ENCODE measurements at places on chromosomes 5 and 9.

- no peak for DNase-seq
Observed at GRCh38 chr9:95822583-95823431, 52.7 kb upstream of the ERCC6L2 start.

DNA sequence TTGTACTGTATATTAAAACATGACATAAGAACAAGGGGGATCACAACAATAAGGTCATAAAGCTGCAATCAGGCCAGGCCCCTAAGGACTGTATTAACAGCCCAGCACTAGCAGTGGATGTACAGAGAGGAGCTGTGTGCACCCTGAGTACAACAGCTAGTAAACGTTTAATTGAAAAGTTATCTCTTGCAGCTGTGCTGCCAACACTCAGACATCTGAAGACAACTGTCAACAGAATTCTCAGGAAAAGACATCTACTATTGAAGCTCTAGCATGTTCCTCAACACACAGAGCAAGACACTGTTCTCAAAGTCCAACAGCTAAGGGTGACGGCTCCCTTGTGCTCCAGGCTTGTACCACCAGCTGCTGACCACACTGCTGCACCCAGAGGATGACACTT is 199.6 kb downstream of the DCP2 start:
- DNase-seq: no peak

GRCh38 chr9:137192859-137193258 is 4.4 kb downstream of the SSNA1 start:
- DNase-seq: no peak

DNA sequence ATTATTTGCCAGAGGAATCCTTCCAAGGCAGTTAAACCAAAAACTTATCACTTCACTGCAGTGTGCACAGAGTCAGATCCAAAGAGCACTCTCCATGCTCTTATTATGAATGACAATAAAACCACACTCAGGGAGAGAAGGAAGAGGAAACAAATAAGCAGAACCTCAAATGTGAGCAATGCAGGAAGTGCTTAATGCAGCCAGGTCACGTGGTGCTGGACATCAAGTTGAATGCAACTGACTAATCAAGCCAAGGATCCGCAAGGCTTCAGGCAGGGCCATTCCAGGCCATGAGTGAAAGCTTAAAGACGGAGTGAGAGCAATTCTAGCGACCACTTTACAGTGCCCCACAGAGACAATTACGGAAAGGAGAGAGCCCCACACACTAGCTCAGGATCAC is 230.4 kb upstream of the PUM3 start:
- DNase-seq: no peak

GRCh38 chr5:103674251-103674650 is 111.7 kb upstream of the NUDT12 start:
- no peak for DNase-seq

DNA sequence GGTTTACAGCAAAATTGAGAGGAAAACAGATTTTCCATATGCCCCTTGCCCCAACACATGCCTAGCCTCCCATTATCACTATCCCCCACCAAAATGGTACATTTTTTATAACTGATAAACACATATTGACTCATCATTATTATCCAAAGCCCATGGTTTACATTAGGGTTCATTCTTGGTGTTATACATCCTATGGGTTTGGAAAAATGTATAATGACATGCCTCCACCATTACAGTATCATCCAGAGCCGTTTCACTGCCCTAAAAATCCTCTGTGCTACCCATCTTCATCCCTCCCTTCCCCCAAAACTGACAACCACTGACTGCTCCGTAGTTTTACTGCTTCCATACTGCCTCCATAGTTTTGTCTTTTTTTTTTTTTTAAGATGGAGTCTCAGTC is 111.1 kb downstream of the ACTL7B start:
- no peak for DNase-seq

- no peak for DNase-seq
Observed at GRCh38 chr9:2229109-2229721, 214.1 kb downstream of the SMARCA2 start.

DNA sequence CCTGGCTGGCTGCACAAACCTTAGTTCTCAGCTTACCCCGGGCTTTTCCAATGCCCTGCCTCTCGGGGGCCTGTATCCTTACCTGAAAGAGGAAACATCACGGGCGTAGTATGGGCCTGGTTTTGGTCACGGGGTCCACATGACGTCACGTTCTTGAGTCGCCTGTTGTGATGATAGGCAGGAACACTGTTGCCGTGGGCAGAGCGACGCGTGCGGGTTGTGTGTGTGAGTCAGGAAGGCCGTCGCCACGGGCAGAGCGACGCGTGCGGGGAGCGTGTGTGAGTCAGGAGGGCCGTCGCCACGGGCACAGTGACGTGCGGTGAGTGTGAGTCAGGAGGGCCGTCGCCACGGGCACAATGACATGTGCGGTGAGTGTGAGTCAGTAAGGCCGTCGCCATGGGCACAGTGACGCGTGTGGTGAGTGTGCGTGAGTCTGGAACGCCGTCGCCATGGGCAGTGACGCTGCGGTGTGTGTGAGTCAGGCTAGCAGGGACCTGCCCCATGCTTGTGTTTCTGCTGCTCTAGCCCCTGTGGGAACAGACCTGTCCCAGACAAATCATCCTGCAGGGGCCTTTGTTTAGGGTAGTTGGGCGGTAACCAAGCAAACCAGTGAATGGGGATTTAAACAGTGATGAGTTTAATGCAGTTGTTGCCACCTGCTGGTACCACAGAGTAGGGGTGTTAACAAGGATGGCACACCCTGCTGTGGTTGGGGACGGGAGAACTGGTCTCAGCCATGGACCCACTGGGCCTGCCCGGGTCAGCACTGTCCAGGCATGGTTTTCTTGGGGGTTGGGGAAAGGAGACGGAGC is 19.8 kb downstream of the TRIP13 start:
- no peak for DNase-seq

DNA sequence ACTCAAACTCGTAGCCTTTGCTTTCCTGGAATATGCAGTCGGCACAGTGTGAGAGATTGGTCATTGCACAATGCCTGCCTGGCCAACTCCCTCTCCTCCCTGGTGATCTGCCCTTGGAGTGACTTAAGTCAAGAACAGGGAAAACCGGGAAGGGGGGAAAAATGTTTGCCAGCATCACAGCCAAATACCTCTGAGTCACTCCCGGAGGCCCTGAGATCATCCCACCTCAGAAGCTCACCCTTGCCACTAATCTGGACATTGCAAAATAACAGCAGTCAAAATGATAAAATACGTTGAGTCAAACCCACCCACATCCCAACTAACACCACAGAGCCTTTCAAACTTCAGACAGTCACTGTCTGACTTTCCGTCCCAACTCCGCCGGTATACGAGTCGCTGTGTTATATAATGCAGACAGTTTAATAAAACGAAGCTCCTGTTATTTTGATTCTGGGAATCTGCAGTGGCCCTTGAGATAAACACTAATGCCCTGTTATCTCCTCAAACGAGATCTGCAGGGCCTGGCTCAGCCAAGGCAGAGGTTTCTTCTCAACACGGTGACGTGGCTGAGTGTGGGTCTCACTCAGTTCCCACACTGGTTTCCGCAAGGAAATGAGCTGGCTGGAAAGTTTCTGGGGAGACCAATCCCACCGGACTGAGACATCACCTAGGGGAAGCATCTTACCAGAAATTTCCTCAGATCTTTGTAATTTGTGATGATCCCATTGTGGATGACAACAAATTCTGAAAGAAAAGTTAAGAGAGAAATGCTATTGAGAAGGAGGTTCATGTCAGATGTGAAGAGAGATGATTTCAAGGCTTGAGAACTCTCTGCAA is 22.1 kb downstream of the GFPT2 start:
- DNase-seq: no peak

DNA sequence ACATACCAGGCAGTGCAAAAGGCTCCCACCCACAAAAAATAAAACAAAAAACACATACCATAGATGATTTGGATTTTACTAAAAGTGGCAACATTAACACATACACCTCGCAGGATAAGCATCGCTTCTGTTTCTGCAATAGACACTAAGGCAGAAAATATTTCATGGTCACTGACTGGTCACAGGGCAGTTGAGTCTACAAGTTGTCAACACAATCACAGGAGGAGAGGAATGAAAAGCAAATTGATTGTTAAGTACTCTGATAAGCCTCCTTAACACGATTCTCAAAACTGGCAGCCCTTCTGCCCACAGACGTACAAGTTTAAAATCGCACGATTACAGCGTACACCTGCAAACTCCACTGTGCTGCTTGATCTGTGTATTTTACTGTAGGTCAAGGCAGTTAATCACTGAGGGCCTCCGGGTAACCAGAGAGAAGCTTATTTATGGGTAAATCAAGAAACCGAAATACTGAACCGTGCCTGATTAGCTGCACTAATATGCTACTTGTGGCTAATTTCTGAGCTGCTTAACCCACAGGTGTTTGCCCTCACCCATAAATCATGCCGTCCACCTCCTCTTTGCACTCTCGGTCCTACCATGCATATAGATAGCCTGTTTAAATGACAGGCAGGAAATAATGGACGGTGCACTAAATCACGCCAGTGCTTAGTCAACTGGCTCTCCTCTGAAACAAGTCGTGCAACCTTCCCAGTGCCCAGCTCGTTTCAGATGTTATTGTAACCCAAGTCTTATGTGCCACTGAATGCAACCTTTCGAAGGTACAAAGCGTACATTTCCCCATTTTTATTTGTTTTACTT is 659.4 kb upstream of the ADAMTS16 start:
- no peak for DNase-seq

GRCh38 chr5:73793911-73794310 is 167.9 kb downstream of the ARHGEF28 start:
- DNase-seq: no peak

DNA sequence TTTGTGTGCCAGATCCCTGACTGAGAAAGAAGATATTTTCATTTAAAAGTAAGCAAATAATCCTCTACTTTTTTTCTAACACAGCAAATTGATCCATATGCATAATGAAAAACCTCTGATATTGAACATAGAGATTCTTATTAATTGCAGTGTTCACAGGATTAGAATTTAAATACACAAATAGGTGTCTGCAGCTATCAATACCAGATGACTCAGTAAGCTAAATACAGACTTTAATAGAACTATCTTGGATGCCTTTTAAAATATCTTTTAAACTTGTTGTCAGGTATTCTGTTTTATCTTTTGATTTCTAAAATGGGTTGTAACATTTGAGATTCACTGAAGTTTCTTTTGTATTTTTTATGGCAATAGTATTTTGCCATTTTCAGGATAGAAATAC is 43.1 kb downstream of the NIPBL start:
- no peak for DNase-seq

DNA sequence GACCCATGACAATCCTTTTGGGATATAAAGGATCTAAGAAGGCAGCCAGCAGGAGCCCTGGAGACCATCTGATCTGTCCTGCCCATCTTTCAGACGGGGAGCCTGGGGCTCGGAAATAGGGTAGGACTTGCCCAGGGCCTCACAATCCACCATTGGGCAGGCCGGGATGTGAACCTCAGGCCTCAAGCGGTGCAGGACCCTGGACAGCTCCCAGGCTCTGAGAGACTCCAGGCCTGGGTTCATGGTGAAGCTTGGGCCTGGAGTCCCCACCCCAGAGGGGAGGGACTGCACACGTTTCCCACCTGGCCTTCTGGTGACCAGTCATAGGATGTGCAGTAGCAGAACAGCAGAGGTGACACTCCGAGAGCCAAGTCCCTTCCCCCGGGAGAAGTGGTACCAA is 36.6 kb upstream of the RAPGEF1 start:
- DNase-seq: no peak

DNA sequence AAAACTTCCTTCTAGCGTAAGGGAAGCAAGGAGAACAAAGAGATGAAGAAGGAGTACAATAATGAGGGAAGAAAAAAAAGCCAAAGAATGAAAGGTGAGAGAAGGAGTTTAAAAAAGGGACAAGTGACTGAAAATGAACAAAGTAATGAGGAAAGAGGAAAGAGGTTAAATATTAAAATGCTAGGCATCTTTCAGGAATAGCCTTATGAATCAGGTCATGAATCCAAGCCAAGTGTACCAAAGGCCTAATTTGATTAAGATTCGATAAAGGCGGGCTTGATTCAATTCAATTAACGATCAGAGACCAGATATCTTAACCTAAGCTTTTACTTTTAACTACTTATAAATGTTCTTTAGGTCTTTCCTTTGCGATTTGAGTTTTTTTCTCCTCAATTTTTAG is 141.8 kb upstream of the GNA14 start:
- no peak for DNase-seq

DNA sequence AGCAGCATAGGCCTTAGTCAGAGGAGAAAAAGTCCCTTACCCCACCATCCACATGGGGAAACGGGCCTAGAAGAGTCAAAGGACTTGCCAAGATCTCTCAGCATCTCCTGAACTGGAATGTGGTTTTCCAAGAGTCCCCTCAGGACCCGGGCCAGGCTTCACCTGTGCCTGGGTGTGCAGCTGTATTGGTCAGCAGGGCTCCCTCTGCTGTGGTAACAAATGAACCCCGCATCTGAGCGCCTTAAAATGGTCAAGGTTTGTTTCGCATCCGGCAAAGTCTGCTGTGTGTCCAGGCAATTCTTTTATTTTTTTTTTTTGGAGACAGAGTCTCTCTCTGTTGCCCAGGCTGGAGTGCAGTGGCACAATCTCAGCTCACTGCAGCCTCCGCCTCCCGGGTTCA is 168.0 kb upstream of the IER5L start:
- no peak for DNase-seq

DNA sequence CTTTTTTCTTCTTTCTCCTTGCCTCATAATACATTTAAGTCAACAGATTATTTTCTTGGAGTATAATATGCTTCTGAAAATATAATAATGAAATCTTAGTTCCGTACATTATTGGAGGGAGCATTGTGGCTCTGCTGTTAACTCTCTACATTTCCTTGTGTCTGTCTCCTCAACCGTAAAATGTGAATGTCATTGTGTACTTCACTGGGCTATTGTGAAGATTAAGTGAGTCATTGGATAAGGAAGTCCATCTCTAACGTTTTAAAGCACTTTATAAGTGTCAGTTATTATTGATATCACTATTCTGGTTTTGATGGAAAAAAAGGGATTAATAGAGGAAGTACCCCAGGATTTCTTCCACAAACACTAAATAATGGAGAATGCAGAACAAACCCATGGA is 304.5 kb upstream of the RFX3 start:
- no peak for DNase-seq

GRCh38 chr5:96200641-96201040 is 232.4 kb downstream of the PCSK1 start:
- DNase-seq: no peak

GRCh38 chr5:10839916-10840599 is 79.0 kb upstream of the DAP start:
- no peak for DNase-seq

DNA sequence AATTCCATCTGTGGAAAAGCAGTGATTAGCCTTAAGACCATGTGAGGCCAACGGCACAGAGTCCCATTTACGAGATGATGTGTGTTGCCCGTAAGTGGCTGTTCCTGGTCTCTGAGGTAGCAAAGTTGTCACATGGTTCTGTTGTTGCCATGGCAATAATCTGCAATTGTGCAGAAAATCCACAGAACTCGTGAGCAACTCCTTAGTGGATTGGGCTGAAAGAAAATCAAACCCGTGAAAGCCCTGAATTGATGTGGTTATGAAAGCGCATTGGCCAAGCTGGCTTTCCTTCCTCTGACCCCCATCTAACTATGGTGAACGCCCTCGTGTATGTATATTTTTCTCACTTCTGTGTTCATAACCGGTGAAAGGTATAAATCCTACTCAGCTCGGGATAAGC is 614.7 kb downstream of the EBF1 start:
- no peak for DNase-seq
